Posterior vena cava (tissue), 2 donors: ENCODE measurements at places on chromosomes 4 and X.

DNA sequence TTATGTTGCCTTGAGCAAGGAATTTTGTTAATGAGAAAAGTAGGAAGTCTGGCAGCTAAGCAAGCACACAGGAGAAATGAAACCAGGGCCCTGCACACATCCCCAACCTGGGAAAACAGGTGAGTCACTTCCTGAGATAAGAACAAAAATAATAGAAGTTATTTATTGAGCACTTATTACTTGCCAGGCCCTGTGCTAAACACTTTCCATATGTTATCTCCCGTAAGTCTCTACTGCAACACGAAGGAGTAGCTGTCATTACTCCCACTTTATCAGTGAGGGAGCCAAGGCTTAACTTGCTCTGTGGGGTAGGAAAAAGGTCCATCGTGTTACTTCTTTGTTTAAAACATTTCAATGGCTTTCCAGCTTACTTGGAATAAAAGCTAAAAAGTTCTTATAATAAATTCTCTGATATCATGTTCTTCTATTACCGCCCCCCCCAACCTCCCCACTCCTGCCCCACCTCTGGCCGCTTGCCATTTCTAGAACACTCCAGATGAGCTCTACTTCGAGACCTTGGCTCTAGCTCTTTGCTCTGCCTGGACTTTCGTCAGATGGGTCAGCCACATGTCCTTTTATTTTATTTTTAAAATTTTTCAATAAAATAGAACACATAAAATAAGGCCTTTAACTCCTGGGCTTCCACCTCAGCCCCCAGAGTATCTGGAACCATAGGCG, 36.3 kb upstream of the PLAC8 start:
- no peak for DNase-seq

DNA sequence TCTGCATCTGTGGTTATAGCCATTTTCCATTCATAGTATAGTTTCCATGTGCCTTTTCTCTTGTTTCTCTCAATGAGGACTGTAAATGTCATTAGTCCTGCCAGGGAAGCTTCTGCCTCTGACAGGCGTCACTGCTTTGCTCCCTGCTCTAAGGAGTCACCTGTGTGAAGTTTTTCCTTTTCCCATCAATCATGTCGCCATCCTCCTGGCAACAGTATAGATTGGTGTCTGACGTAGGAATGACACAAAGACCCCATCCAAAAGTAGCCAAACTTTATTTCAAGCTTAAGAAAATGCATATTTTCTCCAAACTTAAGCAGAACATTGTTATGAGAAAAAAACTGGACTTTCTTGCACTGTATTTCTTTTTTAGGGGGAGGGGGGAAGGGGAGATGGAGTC, 23.1 kb upstream of the MECP2 start:
- DNase-seq, result no peak

- peak; percentile 50 for DNase-seq
These were observed 71.0 kb upstream of the NKX1-1 start for GRCh38 chr4:1477045-1477840.

GRCh38 chr4:169208516-169208915, 62.2 kb downstream of the SH3RF1 start:
- DNase-seq, result no peak

DNA sequence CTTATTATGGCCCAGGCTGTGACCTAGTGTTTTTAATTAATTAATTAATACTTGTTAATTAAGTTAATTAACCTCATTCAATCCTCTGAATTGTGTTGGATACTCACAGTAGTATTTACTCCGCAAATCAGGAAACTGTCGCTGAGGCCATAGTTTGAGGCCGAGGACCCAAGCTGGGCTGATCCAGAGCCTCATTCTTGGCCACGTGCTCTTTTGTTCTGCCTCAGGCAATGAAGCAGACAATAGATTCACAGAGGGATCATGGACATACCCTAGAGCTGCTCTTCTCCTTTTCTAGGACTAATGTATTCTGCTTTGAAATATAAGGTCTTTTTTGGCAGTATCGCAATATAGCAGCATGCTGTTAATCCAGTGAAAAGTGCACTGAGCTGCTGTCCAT, 24.0 kb upstream of the SNCA start:
- DNase-seq, result no peak
